ENCODE measurements at places on chromosomes 2 and 18.

GRCh38 chr2:20430461-20431300 lies 16.2 kb upstream of the RHOB start:
- no peak for DNase-seq

DNA sequence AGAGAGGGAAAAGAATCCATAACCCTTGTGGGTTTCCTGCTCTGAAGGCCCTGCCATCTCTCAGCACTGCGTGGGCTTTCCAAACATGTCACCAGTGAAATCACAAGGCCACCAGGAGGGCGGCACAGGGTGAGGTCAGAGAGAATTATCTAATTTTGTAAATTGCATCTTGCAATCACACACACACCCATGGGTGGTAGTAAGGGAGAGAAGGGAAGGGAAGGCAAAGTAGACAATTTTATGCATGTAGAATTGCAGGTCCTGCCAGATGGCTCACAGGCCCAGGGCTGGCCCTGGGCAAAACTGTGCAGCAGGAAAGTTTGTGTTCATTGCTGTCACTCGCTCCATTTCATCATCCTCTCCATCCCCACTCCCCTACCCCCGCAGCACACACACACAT lies 21.0 kb upstream of the ZBTB7C start:
- DNase-seq: no peak

DNA sequence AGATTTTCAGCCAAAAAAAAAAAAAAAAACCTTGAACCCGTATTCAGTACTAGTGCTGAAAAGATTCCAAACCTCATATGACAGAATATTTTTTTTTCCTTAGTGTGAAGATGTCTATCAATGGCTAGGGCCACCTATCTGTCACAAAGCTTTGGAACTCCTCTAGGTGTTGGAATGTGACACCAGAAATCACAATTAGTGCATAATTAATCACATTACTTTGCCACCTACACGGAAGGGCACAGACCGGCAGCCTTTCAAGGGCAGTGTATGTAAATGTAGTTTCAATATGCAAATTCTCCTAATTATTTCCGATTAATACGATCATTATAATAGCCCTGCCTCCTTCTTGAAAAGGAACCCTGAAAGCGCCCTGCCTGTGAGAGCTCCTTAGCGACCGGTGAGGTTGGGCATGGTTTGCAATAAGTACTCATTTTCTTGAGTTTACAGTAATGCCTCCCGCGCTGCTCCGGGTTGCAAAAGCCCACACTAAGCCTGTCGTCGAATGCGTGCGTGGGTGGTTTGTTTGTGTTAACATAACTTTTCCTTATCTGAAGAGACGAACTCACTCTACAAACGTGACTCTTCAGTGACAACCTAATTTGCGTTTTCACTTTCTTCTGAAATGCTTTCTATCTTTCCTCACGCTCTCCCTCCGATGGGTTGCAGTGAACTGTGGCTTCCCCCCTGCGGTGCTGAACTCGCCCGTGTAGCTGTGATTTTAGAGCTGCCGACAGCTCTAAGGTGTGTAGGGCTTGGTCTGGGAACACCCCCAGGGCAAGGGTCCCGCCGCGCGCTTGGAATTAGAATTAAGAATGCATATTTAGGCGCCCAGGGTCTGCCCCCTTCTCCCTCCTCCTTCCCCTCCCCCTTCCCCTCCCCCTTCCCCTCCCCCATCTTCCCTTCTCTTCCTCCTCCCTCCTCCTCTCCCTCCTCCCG lies 765 bp upstream of the ID2 start:
- peak; percentile 72 for DNase-seq

GRCh38 chr2:240220371-240220770 lies 79.9 kb upstream of the OTOS start:
- no peak for DNase-seq

GRCh38 chr2:7407001-7407400 lies 489.8 kb downstream of the RNF144A start:
- DNase-seq: no peak

DNA sequence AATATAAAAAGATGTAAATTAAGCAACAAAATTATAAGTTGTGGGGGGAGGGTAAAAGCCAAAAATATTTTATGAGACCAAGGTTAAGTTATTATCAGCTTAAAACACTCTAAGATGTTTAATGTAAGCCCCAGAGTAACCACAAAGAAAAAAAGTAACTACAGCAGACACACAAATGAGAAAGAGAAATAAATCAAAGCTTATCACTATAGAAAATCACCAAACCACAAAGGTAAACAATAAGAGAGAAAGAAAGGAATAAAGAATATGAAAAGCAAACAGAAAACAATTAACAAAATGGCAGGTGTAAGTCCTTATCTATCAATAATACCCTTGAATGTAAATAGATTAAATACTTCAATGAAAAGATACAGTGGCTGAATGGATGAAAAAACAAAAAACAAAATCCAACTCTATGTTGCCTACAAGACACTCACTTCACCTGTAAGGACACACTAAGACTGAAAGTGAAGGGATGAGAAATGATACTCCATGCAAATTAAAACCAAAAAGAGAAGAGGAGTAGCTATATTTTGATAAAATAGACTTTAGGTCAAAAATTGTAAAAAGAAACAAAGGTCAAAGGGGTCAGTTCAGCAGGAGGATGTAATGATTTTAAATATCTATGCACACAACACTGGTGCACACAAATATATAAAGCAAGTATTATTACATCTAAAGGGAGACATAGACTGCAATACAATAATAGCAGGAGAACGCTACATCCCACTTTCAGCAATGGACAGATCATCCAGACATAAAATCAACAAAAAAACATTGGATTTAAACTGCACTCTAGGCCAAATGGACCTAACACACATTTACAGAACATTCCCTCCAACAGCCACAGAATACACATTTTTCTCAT lies 80.7 kb downstream of the PTPN2 start:
- DNase-seq: no peak
